Large intestine (tissue), 12 donors: ENCODE measurements at places on chromosomes 7 and 10.

DNA sequence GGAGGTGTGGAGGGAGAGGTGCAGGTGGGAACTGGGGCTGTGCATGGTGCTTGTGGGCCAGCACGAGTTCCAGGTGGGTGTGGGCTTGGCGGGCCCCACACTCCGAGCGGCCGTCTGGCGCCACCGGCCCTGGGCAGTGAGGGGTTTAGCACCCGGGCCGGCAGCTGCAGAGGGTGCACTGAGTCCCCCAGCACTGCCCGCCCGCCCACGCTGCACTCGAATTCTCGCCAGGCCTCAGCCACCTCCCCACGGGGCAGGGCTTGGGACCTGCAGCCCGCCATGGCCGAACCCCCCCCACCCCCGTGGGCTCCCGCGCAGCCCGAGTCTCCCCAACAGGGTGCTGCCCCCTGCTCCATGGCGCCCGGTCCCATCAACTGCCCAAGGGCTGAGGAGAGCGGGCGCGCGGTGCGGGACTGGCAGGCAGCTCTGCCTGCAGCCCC lies 810.2 kb downstream of the PCDH15 start:
- no peak for DNase-seq

GRCh38 chr10:52673468-52673867 lies 99.1 kb downstream of the MBL2 start:
- DNase-seq, result no peak

DNA sequence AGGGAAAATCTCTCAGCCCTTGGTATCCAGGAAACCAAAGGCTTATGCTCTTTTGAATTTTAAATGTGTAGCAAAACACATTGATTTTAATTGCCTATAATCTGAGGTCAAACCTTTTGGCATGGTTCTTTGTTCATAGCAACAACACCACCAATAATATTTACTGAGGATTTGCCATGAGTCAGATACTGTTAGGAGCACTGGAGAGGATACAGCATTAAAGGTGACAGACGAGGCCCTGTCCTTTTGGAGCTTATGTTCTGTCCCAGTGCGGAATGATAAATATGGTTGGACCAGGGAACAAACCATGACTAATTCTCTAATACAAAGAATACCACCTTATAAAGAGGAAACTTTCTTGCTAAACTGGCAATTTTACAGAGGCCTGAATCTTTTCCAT lies 176.6 kb downstream of the CTNNA3 start:
- no peak for DNase-seq

- no peak for DNase-seq
Measured at GRCh38 chr7:124718032-124718766, 47.4 kb downstream of the GPR37 start.

- no peak for DNase-seq
Measured at GRCh38 chr7:86645676-86646276, 2.1 kb downstream of the GRM3 start.

- DNase-seq, result no peak
Measured at GRCh38 chr10:79342295-79342761, 4.9 kb upstream of the PPIF start.

DNA sequence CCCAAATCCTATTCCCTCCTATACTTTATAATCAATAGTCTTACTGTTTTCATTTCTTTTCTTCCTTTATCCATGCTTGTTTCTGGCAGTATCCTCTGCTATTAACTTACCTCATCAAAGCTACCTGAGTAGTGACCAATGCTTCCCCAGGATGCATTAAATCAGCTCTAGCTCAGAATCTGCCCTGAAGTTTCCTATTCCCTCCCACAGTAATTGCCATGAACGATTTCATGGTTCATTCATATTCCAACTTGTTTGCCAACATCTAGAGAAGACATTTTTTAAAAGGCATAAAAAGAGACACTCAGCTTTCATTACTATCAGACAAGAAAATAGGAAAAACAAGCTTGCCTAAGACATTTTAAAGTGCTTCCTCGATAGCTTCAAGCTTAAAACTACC lies 42.3 kb downstream of the COA1 start:
- DNase-seq, result no peak

GRCh38 chr7:82542665-82543064 lies 99.1 kb upstream of the CACNA2D1 start:
- DNase-seq, result no peak

DNA sequence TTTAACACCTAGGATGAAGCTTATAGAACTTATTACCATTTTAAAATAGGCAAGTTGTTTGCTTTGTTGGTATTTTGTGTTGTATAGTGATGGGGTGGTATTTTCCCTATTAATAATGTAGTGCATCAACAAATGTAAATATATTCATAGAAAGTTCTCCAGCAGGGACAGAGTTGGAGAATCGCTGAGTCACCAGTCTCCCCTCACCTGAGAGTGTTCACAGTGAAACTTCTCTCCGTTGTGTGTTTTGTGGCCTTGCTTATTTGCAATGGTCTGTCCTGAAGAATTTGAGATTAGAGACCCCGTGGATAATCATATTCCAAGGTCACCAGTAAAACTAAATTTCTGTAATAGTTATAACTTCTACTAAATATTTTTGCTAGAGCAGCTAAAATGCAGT lies 51.0 kb downstream of the HDAC9 start:
- DNase-seq, result no peak

GRCh38 chr10:104711302-104711721 lies 70.2 kb downstream of the SORCS3 start:
- DNase-seq, result no peak

DNA sequence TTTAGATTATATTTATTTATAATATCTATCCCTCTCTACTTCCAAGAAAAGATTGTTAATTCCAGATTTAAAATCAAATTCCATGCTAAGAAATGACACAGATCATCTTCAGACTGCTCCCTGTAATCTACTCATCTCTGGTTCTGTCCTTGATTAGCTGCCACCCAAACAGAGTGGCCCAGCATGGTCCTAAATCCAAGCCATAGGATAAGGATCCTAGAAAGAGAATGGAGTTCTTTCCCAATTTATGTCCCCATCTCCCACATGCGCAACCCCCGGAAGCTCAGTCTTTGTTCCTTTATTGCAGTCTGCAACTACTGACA lies 23.4 kb upstream of the HDAC9 start:
- no peak for DNase-seq

DNA sequence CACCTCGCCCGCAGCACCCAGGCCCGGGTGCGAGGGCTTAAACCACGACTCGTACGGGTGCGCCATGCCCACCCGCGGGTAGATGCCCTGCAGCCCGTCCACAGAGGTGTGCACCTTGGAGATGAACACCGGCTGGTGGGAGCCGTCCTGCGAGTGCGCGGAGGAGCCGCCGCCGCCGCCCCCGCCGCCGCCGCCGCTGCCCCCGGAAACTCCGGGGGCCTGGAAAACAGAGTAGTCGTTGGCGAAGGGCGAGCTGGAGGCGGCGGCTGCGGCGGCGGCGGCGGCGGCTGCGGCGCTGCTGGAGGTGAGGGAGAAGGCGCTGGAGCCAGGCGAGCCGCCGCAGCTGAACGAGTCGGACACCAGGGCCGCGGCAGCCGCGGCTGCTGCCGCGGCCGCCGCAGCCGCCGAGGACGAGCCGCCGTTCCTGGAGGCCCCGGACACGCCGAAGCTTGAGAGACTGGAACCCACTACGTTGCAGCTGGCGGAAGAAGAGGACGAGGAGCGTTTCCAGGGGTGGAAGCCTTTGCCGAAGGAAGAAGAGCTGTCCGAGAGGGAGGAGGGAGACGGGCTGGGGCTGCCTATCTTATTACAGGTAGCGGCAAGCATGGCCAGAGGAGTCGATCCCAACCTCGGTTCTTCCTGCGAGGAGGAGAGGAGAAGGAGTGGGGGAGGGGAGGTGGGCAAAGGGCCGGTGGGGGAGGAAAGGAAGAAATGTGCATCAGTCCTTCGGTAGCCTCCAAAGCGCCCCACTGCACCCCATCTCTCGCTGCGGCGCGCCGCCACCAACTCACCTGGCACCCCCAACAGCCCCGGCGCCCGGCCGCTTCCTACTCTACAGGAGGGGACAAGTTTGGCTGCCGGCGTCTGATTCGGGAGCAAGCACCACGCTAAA lies 1.3 kb downstream of the SP8 start:
- peak; percentile 20 for DNase-seq

DNA sequence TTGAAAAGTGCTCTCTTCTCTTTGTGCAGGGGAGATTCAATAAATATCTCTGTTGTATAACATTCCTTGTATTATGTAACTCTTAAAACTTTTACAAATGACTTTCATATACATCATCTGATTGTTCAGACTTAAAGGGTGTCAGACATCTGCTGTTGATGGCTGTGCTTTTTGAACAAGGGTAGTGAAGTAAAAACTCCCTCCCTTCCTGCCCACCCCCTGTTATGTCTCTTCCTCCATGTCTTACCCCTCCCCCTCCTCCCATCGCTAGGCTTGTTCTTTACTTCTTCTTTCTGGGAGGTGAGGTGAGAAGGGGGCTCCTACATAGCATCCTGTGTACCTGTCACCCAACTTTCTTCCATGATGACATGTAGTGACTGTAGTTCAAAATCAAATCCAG lies 23.4 kb upstream of the ABCB4 start:
- DNase-seq, result no peak

DNA sequence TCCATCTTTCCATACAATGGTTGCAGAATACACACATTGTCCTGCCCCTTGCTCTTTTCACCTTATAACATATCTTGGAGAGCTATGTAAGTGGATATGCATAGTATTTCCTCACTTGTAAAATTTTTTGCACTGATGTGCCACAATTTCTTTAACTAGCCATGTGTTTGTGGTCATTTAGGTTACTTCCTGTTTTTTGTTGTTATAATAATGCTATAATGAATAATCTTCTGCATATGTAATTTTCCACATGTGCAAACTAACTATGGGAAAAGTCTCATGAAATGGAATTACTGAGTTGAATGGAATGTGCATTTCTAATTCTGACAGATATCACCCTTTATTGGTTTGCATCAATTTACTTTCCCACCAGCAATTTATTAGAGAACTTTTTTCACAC lies 2.8 kb downstream of the TAS2R41 start:
- DNase-seq, result no peak

DNA sequence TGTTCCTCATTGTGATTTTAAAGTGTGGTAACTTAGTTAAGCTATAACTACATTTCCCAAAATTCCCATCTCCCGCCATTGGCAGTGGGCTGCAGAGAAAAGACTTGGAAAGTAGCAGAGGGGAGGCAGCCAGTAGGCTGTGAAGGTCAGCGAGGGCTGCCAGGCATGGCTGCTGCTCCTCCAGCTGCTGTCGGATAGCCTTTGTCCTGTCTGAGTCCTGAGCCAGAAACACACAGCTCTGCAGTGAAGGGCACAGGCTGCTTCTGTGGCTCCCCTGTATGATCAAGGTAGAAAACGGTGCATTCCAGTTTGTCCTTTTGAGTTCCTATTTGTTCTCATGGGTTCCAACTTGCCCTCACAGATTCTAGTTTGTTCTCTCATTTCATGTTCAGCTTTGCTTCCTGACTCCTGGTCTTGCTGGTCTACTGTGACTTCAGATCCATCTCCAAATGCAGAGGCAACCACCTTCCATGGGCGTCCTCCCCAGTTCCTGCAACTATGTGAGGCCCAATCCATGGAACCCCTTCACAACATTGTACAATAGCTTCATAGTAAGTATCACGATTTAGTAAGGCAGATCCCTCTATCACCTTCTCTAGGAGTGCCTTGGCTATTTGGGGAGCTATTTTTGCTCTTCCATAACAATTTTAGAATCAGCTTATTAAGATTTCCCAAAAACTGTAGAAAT lies 31.7 kb downstream of the SYPL1 start:
- DNase-seq, result no peak

- DNase-seq, result no peak
Measured at GRCh38 chr7:157380416-157380815, 43.6 kb downstream of the DNAJB6 start.

DNA sequence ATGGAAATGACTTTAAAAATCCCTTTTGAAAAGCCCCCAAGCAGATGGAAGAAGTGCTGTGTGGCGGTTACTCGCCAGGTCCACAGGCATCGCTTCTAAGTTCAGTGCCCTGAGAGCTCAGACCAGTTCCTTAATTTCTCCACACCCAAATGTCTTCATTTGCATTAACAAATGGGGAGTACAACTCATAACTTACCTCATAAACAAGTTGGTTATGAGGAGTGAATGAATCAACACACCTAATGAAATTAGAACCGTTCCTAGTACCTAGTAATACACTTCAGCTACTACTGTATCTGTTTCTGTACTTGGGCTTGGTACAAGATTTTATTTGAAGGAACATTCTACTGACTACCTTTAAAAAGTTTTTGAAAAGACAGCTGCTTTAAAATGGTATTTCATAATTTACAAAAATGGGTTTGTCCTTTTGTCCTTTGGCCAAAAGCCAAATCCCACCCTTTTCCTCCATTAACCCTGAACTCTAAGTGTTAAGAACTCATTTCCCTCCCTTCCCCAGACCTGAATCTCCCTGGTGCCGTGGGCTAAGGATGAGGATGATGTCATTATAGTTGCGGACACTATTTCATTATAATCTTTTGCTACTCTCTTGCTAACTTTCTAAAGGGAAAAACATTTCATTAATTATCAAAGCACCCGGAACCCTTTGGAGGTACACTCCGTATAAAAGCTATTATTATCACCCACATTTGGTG lies 221.5 kb upstream of the CELF2 start:
- DNase-seq, result no peak

DNA sequence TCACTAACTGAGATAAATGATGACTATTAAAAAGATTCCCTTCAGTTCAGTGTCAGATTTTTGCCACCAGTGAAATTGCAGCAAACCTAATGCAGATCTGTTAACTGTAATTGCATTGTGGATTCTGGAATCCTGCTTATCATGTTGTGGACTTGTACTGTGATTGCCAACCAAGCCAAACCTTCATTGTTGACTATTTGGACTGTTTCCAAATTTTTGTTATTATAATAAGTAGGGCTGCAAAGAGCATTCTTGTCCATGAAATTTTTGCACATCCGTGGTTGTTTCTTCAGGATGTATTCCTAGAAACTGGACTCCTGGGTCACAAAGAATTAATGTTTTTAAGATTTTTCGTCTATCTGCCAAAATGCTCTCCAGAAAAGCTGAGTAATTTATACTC lies 281.6 kb upstream of the ZMIZ1 start:
- no peak for DNase-seq

DNA sequence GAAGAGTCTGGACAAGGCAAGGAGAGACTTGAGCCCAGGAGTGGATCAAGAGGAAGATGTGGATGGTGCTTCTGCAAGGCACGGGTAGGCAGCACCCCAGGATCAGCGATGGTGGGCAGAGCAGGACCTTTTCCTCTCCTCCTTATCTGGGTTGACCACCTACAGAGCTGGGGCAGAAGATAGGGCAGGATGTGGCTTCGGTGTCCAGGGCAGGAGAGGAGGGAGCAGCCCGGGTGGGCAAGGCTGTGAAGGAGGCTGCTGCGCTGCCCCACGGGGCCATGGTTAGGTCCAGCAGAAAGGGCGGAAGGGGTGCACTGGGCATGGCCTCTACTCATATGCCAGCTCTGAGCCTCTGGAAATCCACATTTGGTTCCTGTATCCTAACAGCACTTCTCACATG lies 20.0 kb upstream of the PARP12 start:
- DNase-seq, result no peak

- peak; percentile 35 for DNase-seq
Measured at GRCh38 chr7:12570168-12570533, 369 bp upstream of the SCIN start.

- peak; percentile 10 for DNase-seq
Measured at GRCh38 chr10:6445671-6446316, 134.3 kb downstream of the PRKCQ start.
